SW 1271 (cell line): ENCODE measurements at places on chromosomes 3 and 15.

DNA sequence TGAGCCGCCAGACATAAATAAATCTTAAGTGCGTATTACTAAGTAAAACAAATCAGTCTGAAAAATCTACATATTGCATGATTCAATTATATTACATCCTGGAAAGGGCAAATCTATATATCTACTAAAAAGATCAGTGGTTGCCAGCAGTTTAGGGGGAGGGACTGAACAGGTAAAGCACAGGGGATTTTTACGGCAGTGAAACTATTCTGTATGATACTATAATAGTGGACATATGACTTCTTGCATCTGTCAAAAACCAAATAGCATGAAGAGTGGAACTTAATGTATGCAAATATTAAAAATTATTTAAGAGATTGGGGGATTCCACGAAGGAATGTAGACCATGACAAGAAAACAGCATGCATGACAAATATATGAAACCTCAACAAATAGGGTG, 111.6 kb downstream of the MYO9A start:
- DNase-seq: no peak

- no peak for DNase-seq
Measured at GRCh38 chr15:64845183-64845611, 3.5 kb downstream of the PLEKHO2 start.

DNA sequence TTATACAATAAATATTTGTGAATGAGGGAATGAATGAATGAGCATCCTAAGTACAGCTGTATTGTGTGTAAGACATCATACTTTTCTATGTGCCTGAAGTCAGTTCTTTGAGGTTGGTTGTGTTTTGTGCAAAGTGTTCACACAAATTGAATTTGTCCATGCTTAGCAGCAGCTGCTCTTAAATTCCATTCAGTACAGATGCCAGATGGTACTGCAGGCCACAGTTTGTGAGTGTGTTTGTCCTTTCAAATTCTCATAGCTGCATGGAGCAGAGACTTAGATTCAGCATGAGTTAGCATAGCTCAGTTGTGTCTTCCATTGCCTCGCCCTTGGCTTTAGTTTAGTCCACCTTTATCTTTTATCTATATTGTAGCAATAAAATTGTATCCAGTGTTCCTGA, 3.8 kb upstream of the ZNF385D start:
- DNase-seq: no peak

DNA sequence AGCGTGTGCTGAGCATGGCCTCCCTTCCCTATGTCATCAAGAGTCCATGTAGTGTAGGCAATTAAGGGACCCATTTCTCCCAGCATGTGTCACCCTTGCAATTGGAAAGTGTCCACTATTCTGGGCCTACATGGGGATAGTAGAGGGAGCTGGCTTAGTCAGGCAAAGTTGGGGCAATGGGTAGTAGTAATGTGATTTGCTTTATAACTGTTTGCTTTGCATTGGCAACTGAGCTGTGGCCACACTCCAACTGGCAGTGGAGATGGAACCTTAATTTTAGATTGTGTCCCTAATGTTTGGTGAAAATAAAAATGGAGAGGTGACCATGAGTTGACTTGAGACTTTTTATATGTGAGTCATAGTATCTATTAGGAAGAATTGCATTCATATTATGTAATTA, 97.7 kb upstream of the SAMMSON start:
- DNase-seq: no peak

DNA sequence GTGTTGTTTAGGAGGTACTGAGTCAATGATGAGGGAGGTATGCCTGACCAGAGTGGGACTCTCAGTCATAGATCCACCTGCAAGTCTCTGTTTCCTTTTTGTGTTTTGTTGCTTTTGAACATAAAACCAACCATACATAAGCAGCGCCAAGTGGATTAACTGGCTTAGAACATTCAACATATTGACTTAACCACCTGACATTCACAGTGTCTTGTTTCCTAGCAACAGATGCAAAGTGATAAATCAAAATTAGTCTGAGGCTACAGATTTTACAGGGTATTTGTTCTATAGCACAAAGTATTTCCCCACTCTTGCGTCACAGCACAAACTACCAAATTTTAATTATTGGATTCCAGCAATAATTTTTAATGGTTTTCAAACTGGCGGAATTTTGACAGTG, 283.8 kb downstream of the BBX start:
- no peak for DNase-seq
